ENCODE measurements at places on chromosomes 1 and 21.

DNA sequence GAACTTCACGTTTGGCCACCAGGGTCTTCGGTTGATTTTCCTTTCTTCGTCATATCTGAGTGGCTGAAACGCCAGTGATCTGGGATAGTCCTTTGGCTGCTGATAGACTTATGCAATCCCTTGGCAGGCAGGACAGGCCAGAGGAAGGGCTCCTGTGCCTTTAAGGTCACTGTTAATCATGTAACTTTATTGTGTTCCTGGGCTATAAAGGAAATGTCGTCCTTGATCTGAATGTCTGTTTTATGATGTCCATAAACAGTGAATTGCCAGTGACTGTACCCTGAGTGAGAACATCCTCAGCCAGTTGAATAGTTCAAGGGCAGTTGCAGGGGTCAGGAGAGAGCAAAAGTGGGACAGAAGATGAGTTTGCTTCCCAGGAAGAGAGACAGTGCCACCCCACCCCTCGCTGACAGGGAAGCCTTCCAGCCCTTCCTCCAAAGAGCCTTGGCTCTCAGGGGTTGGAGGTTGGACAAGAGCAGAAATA, 68.0 kb downstream of the PDE9A start:
- no peak for DNase-seq

DNA sequence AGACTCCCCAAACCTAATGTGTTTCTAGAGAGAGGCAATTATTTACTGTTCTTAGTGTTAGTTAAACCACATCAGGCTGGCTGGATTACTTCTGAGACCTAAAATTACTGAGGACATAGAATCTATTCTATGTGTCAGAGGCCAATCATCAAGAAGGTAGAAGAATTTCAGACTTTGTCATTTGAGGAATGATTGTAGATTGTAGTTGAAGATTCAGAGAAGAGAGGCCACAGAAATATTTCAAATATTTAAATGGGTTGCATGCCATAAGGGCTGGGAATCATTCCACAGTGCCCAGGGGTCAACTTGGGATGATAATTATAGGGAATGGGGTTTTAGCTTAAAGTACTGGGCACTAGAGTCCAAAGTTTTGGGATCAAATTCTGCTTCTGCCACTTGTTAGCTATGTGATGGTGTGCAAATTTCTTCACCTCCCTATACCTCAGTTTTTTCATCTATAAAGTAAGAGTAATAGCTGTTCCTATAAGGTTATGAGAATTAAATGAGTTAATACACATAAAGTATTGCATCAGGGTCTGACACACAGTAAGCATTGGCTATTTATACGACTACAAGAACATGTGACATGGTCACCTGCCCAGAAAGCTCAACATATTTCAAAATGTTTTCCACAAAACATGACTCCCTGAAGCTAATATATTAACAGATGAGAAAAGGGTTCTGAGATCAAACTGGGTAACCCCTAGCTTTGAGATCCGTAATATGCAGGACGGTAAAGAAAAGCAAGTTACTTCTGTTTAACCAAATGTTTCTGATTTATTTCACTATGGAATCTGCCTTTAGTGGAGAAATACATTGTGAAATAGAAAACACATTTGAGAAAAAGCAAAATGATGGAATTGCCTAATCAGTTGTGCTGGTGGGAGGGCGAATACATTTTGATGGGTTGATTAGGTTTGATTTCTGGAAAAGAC, 69.7 kb upstream of the SPAG17 start:
- DNase-seq: no peak

DNA sequence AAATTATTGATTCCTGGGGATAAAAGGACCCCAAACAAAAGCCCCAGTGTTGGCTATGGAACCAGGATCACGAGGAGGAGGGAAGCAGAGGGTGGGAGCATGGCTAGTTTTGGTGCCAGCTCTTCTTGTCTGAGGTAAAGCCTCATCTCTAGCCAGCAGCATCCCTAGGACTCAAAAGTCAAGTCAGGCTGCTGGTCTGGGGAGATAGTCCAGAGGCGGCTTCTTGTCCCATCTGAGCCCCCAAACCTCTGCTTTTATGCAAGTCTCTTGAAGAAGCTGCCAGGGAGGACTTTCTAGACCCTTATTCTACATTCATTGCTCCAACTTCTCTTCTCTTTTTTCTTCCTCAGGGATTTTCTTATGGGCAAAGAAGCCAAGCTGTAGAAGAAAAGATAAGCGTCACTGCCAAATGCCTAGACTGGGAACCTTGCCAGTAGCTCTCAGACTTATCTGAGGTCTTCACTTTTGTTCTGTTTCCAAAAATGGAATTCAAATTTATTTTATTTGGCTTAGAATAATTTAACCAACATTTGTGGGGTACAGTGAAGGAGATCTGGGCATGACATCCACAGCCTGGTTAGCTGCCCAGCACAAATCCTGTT, 6.9 kb upstream of the ANKRD35 start:
- DNase-seq: peak; percentile 68

DNA sequence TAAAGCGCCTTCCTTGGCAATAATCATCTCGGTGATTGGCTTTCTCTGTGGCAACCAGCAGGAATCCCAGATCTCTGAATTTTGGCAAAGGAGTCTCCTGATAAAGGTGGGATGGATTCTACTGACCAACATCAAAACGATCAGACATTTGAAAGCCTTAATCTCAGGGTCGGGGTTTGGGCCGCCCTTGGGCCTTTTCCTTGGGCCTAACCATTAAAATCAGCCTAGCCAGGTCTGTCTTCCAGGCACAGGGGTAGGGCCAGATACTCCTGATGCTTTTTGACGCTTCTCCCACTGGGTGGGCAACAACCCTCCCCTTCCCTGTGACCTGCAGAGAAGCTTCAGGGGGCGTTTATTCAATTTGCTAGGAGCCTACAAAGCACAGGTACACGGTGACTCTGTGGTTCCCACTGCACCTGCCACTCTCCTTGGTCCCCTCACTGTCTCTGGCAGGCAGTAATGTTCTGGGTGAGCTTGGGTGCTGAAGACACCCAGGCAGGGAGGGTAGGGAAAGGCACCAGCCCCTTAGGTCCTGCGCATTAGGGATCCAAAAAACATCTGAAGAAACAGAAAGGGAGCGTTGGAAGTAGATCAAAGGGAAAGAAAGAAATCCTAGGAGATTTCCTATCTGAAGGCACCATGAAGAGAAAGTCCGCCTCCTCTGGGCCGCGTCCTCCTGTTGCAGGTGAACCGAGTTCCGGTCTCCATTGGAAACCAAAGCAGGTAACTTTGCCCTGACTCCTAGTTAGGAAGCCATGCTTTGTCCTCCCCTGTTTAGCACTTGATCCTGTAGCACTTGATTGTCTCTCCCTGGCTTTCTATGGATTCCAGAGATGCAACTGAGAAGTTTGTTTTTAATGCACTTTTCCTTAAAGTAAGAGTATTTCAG, 12.3 kb downstream of the RNU1-2 start:
- no peak for DNase-seq

DNA sequence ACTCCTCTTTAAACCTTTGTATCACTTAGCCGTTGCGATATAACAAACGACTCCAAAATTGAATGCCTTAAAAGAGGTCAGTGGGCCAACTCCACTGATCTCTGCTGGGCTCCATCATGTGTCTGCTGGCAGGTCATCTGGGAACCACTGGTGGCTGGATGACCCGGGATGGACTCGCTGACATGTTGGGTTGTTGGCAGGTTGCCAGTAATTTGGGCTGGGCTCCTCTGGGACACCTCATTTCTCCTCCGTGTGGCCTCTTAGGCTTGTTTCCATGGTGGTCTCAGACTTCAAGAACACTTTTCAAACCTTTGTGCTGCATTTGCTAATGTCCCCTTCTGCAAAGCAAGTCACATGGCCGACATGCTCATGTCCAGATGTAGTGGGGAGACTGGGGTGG, 139.3 kb upstream of the POU3F1 start:
- no peak for DNase-seq

DNA sequence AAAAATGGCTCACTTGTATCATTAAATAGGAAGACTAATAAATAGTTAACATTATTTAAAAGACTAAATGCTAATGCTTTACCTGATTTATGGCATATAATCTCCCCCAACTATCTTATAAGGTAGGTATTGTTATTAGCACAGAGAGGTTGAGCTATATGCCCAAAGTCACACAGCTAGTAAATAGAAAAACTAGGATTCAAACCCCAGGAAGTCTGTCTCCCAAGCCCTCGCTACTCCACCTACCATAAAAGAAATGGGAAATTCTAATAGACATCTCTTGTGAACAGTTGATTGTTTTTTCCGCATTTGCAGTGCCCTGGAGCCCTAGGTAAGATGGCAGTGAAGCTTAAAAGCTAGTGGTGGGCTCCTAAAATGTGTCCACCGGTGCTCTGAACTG, 65.2 kb upstream of the SOD1 start:
- DNase-seq: no peak

- DNase-seq: no peak
Observed at GRCh38 chr1:82724246-82724645, 923.5 kb downstream of the ADGRL2 start.

GRCh38 chr21:29053011-29053553, 20.4 kb downstream of the CCT8 start:
- DNase-seq: peak; percentile 80

DNA sequence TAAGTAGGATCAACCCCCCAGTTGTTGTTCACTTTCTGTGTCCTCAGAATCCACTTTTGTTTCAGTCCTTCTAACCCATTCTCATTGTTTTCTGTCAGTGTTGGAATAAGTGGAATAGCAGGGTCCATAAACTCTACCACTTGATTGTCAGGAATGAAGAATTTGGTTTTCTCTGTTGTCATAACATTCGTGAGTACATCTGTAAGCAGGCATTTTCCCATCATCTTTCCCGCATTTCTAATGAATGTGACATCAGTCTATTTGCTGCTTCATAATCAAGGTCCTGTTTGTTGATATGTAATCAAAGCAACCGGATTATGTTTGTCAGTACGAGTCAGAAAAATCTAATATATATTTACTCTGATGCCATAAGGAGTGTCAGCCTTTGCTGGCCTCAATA, 147.1 kb downstream of the KIF26B start:
- DNase-seq: no peak

- no peak for DNase-seq
Observed at GRCh38 chr1:68307378-68307787, 75.1 kb upstream of the WLS start.

- DNase-seq: no peak
Observed at GRCh38 chr1:69185378-69185777, 382.3 kb upstream of the LRRC7 start.

GRCh38 chr1:54744696-54745095, 19.6 kb downstream of the PARS2 start:
- no peak for DNase-seq

GRCh38 chr1:63746129-63746864, 27.5 kb upstream of the ROR1 start:
- DNase-seq: no peak

DNA sequence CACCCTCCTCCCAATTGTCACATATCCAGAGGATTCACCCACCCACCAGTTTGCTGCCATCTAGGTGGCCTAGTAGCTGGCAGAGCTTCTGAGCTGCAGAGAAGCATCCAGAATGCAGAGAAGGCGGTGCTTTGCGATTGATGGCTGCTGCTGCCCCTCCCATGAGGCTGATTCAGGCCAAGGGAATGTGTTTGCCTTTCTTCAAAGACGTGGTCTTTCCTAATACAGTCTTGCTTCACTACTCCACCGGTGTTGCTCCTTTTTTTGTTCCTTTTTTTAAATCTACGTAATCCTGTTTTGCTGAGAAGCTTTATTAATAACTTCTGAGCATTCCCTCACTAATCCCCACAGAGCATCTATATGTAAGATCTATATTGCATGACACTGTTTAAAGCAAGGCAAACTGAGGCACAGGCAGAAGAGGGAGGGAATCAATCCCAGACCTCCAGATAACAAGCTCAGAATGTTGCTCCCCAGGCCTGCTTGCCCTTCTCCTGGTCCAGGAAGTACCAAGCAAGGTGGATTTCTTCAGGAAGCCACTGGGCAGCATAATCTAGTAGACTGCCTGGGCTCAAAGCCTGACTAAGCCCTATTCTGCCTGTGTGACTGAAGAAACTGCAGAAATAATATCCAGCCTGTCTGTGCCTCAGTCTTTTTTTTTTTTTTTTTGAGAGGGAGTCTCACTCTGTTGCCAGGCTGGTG, 275.5 kb upstream of the FMN2 start:
- no peak for DNase-seq

DNA sequence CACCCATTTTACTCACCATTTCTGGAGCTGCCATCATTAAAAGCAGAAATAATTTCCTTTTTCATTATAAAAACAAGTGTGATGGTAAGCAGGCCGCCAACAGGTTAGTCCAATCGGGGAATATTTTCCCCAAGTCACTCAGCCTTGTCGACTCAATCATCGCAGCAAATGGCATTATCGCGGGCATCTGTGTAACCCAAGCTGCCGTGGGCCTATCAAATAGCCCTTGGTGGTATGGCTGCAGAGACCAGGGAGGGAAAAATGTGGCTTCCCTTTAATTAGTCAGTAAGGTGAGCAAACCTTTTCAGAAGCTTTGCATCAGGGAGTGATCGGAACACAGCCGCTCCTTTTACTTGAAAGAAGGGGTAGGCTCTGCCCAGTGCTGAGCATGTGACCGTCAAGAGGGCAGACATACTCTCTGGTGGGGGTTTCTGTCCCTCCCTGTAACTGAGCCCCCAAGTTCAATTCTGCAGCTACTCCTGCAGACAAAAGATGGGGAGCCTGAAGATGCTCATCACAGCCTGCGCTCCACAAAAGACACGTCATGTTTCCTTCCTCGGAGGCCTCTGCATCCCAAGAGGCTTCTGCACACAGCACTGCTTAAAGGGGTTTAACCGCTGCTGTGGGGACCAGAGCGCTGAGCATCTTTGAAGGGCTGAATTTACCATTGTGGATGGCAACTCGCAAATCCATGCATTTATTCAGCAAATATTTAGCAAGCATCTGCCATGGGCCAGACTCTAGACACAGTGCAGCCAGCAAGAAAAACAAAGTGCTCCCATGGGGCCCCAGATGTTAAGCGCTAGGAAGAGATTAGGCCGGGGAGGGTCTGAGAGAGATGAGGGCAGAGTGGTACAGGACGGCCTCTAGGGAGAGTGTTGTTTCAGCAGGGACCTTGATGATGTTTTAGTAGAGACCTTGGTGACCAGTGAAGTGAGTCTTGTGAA, 1.2 kb upstream of the TMPRSS3 start:
- no peak for DNase-seq

- DNase-seq: no peak
Observed at GRCh38 chr1:145956361-145956760, 1.5 kb downstream of the LIX1L start.

DNA sequence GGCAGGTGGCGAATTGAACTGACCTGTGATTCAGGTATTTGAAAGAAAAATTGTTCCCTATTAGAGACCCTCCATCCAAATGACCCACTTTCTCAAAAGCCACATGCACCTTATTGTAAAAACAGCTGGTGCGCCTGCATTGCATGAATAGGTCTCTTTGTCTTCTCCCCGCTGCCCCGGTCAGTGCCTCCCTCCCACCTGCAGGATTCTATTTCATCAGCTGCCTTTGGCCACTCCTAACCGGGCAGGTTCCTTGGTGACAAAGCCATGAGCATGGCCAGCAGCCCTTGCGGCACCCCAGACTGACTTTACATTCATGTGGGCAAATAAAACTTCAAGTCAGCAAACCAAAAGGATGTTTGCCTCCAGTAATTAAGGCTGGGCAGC, 6.4 kb downstream of the TMPRSS3 start:
- DNase-seq: no peak

DNA sequence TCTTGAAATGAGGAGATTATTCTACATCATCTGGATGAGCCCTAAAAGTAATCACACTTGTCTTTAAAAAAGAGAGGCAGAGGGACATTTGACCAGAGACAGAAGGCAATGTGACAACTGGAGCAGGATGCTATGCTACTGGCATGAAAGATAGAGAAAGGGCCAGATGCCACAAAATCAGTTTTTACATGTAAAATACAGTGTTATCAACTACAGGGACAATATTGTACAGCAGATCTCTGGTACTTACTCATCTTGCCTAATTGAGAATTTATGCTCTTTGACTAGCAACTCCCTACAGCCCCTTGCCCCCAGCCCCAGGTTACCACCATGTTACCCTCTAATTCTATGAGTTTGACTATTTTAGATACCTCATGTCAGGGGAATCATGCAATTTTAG, 633.4 kb downstream of the LTN1 start:
- DNase-seq: no peak
